Activated naive CD4-positive, alpha-beta T cell treated with Interleukin-2 at 50 U/mL for 16 hours (primary cell): ENCODE measurements at places on chromosomes 6 and 20.

DNA sequence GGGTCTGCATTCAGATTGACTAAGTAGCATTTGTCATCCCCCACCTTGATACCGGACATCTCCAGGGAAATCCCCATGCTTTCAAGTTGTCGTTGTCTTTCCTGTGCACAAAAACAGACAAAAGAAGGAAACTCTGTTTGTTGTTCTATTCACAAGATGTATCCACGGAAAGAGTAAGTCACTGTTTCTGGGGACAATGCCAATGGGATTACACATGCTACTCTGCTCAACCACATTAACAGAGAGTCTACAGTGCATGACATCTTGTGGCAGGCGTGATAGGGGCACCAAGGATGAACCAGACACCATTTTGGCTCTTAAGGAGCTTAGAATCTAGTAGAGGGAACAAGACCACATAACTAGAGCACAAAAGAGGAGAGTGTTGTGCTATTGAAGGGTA is 124.4 kb upstream of the NUP153 start:
- no peak for DNase-seq

- DNase-seq: no peak
Observed at GRCh38 chr20:52751571-52751970, 220.6 kb upstream of the TSHZ2 start.

- no peak for DNase-seq
Observed at GRCh38 chr20:35866418-35867202, 87.7 kb downstream of the SCAND1 start.

DNA sequence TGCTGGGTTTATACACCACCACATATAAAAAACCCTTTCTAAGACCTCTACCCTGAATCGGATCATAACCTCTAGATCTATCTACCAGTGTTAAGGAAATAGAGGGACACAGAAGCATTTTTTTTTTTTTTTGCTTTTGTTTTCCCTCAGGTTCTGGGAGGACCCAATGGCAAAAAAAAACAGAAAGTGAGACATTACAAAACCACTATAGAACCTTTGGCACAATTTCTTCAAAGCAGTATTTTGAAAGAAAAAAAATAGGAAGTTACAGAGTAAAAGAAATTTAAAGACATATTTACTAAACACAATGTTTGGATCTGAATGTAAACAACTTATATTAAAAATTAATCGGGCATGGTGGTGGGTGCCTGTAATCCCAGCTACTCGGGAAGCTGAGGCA is 1258.7 kb upstream of the GJE1 start:
- no peak for DNase-seq

GRCh38 chr6:10343320-10343719 is 71.6 kb downstream of the TFAP2A start:
- no peak for DNase-seq

DNA sequence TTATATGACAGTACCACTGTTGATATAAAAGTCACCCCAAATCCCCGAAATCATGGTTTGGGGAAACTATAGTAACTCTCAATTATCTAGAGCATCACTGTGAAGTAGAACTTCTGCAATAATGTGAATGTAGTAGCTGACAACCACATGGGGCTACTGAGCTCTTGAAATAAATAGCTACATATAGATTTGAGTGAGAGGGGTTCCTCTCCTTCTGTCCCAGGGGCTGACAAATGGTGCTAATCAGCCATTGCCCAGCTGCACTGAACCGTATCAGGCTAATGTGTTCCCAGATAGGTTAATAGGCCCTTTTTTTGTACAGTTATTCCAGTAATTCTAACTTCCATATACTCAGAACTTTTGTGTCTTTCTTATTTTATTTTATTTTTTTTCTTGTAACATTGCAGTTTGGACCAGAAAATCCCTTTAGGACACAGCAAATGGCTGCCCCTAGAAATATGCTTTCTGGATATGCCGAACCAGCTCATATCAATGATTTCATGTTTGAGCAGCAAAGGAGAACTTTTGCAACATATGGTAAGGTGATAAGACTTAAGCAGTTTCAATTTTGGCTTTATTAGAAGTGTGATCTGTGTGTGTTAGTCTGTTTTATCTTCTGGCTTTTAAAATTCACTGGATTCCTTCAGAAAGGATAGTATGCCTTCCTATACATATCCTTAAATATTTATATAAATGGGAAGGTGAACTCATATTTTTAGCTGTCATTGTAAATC is 21.1 kb downstream of the CDC40 start:
- no peak for DNase-seq

GRCh38 chr20:49549801-49550551 is 18.0 kb downstream of the PTGIS start:
- no peak for DNase-seq

GRCh38 chr6:161318456-161318855 is 44.6 kb upstream of the AGPAT4 start:
- no peak for DNase-seq

DNA sequence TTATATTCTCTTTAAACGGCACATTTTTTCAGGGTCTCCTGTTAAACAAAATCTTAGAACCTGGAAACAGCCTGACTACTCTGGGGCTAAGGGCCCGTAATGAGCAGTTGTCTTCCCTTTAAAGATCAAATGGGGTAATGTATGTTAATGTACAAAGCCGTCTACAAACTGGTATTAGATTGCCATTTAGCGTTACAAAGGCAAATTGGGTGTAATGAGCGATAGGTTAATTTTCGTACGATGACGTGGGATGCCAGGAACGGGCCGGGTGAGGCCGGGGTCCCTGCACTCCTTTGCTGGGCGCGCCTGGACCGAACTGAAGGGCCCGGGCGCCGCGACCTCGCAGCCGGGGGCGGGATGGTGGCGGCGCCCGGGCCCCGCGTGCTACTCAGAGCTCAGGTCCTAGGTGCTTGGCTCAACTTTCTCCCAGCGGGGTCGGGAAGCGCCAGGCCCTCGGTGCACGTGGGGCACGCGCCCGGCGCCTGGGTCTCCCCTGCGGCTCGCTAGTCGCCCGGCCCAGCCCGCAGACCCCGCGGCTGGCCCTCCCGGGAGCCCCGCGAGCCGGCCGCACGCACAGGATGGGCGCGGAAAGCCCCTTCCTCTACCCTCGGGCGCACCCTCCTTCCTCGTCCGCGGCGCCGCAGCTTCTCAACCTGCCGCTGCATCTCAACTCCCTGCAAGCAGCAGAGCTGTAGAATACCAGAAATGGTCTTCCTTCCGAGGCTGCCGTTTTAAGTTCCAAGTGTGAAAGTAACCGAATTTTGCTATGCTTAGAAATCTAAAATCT is 5.9 kb downstream of the NKX2-4 start:
- DNase-seq: no peak

DNA sequence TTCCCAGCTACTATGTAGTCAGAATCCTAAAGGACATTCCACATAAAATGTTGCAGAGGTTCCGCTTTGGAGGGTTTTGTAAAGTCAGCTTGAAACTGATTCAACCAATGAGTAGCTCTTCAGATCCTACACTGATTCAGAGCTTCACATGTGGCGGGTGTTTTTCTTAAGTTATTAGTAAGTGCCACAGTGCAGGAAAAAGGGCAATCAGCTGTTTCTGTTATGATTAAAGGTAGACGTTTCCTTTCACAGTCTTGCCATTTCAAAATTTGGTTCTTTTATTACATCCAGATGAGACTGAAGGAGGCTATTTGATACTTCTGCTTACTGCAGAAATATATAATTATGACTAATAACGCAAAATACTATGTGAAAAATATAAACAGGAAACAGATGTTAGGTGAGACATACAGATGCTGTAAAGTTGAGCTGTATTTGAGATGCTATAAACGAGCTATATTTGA is 443.9 kb downstream of the CDKAL1 start:
- DNase-seq: no peak

- no peak for DNase-seq
Observed at GRCh38 chr6:146429831-146430230, 113.8 kb upstream of the RAB32 start.

DNA sequence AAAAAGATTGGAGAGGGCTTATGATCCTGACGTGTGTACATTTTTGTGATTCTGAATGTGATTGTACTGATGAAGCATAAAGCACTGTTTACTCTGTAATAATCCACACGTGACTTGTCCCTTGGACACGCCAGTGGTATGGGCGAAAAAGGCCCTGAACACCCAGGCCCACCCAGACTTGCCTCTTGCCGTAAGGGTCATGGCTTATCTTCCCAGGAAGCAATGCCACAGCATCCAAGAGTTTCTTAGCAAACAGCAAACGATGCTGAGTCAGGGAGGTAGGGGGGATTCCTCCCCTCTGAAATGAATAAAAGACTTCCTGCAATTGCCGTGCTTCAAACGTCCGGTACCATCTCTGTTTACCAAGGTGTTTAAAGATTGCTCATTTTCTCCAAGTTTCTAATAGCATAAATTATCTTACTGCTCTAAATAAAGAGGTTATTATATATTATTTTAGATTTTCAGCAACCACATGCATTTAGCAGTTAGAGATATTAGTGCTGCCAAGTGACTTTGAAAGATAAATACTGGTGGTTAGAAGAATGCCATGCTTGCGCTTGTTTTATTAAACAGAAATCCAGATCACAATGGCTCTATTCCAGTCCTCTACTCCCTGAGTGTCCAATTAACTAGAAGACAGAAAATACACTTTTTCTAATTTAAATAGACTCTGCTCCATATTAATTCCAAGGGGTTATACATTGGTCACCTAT is 212.8 kb upstream of the CST7 start:
- no peak for DNase-seq

- DNase-seq: no peak
Observed at GRCh38 chr6:83824831-83825230, 28.3 kb upstream of the RIPPLY2 start.

- DNase-seq: no peak
Observed at GRCh38 chr20:58596750-58597248, 54.3 kb upstream of the STX16 start.

DNA sequence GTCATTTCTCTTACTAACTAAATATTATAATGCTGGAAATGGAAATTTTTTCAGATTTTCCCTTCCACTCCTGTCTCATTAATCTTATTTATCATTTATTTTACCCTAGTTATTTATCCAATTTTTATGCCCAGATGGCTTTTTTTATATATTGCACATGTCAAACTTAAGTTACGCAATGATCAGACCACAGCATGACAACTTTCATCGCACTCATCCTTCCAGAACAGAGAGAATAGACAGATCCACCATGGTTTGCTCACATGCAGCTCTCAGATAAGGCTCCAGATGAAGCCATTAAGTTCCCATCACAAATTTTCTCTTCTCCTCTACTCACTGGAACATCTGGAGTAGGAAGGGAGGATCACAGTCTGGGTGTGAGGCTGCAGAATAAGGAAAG is 48.7 kb downstream of the MAP7 start:
- no peak for DNase-seq

- DNase-seq: no peak
Observed at GRCh38 chr6:85561750-85562357, 31.8 kb downstream of the SNX14 start.

GRCh38 chr6:144012534-144012933 is 4.5 kb upstream of the PLAGL1 start:
- no peak for DNase-seq

- DNase-seq: no peak
Observed at GRCh38 chr6:112214739-112215269, 39.6 kb downstream of the LAMA4 start.

- DNase-seq: no peak
Observed at GRCh38 chr6:45736134-45736533, 279.5 kb downstream of the CLIC5 start.

- no peak for DNase-seq
Observed at GRCh38 chr6:79042088-79042798, 35.8 kb downstream of the PHIP start.

- DNase-seq: peak; percentile 68
Observed at GRCh38 chr6:506508-506907, 115.0 kb downstream of the IRF4 start.

DNA sequence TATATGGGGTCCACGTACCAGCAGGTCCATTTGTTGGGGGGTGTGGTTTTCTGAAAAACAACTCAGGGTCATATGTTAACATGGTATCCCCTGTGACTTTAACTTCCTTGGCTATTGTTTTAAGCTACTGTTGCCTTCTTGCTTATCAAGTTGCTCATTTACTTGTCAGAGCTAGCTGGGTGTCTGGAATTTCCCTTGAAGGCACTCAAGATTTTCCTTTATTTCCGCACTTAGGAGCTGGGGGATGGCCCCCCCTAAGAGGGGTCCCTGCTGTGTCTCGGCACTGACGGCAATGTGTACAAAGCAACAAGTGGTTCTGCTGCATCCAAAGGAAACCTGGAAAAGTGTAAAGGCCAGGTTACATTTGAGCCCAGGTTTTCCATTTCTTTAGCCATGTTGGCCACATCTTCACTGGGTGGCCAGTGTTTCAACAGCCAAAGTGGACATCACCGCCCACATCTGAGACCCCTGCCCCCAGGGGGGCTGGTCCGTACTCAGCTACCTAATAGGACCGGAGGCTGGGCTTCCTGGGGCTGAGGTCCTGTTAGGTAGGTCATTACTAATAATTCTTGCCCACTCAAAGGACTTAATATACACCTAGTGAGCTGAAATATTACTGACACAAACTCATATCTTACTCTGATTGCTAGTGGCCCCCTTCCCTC is 24.8 kb upstream of the SYNDIG1 start:
- DNase-seq: no peak

DNA sequence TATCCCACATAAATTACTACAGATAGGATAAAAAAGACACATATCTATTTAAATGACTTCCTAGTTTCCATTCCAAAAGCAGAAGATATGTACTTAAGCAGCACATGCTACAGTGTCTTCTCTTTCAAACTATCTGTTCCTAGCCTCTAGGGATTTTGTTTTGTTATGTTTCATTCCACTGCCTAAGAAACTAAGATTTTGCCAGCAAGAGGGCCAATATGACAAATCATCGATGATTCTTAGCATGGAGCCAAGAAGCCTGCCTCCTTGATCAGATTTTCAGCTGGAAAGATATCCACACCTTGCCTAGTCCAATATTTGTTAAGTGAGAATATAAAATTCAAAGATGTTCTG is 7.0 kb downstream of the SNX5 start:
- DNase-seq: no peak
